ENCODE measurements at places on chromosomes 3 and 15.

DNA sequence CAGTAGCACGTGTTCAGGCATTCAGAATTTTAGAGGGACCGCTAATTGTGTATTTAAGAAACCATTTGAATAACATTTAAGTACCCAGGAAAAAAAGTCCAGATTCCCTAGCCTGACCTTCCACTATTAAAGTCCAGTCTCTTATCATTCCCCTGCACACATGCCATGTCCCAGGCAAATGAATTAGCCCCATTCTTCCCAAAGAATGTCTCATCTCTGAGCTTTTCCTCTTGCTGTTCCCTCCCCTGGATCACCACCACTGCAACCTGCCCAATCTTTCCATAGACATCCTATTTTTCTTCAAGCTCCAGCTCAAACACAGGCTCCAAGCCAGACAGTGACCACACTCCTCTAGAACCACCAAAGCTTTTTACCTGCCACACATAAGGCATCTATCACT is 25.9 kb downstream of the PLD1 start:
- DNase-seq: no peak

GRCh38 chr15:37425541-37425940 is 325.2 kb upstream of the MEIS2 start:
- no peak for DNase-seq

- DNase-seq: no peak
These were observed 622.1 kb upstream of the UBE2E2 start for GRCh38 chr3:22581007-22581406.

GRCh38 chr3:149528340-149528650 is 53.8 kb downstream of the TM4SF4 start:
- no peak for DNase-seq

DNA sequence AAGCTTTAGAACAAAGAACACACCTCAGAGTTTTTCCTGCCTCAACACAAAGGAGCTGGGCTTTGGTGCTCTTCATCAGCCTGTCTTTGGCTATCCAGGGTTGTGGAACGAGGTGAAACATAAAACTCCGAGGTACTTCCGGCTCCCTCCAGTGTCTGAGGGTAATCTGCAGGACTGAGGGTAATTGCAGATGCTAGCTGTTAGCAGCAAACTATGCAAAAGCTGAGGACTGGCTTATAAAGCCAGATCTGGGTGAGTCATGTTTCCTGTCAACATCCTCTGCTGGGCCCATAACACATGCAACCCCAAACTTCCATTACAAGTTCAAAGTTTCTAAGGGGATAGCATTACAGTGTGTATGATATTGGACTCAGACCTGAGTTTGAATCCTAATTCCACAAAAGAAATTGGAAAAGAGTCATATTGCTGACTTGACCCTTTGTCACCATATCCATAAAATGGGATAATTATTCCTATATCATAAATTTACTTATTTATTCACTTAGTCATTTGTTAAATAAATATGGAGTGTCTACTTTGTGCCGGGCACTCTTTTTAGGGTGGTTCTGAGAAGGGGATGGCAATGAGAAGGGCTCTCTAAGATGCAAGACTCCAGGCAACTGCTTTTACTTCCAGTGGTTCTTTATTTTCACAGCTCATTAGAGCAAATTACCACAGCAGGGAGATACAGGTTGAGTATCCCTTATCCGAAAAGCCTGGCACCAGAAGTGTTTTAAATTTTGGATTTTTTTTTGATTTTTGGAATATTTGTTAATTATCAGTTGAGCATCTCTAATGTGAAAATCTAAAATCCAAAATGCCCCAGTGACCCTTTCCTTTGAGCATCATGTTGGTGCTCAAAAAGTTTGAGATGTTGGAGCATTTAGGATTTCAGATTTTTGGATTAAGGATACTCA is 9.5 kb upstream of the TRIM69 start:
- DNase-seq: peak; percentile 88

- no peak for DNase-seq
These were observed 1.8 kb downstream of the BCHE start for GRCh38 chr3:165835431-165835830.

DNA sequence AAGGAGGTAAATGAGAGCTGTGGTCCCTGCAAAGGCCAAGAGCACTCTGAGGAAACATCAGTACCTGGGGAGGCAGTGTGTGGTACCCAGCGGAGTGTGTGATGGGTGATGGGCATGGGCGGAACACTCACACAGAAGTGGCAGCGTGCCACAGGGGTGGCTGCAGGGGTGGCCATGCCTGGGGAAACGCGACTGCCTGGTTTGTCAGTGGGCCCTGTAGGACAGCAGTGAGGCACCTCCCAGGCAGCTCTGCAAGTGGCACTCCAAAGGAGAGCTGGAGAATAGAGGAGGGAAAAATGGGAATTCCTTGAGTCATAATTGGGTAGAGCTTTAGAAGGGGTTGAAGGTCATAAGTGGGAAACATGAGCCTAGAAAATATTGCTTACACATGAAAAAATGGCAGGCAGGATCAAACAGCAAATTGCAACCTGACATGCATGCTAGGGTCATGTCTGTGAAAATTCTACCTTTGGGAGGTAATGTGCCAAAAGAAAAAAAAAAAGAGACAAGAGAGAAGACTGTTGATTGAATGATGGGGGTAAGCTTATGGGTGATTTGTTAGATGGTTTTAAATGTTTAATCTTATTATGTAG is 138.4 kb downstream of the RPLP1 start:
- no peak for DNase-seq

GRCh38 chr3:36058404-36059030 is 321.8 kb upstream of the STAC start:
- no peak for DNase-seq

DNA sequence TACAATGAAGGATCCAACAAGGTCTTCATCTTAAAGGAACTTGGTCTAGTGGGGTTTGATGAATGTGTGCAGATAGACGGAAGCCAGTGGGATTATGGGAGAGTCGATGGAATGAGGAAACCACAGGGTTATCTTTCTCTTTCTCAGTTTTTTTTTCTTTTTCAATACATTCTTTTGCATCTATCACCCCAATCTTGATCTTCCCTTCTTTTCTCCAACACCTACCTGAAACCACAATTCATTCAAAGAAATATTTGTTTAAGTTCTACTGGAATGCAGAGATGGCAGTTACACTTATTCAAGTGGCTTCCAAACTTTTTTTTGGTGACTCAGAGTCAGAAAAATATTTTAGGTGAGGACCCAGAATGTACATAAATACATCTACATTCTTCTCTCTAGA is 1.7 kb downstream of the TMEM212 start:
- DNase-seq: no peak

DNA sequence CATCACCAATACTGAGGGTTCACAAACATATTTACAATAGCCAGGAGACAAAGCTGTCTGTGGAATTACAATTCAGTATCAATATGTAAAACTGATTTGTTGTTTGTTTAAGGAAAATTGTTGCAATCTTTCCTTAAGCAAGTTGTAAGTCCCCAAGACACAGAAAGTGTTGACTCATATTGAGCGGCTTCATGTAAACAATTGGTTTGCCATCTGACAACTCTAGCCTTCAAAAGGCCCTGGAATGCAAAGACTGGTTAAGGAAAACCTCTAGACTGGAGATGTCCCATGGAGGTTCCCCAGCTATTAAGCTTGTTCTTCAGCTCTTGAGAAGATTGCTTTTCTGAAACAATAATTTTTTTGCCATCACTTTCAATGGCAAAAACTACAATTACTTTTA is 283.7 kb upstream of the PROK2 start:
- no peak for DNase-seq

GRCh38 chr3:185024406-185024805 is 128.5 kb downstream of the C3orf70 start:
- DNase-seq: no peak

GRCh38 chr15:29822100-29822683 is at the start of gene TJP1:
Gene TJP1 (minus strand): TSS chr15:29822468. CDS start chr15:29822028, 440 bp downstream.
- no peak for DNase-seq

DNA sequence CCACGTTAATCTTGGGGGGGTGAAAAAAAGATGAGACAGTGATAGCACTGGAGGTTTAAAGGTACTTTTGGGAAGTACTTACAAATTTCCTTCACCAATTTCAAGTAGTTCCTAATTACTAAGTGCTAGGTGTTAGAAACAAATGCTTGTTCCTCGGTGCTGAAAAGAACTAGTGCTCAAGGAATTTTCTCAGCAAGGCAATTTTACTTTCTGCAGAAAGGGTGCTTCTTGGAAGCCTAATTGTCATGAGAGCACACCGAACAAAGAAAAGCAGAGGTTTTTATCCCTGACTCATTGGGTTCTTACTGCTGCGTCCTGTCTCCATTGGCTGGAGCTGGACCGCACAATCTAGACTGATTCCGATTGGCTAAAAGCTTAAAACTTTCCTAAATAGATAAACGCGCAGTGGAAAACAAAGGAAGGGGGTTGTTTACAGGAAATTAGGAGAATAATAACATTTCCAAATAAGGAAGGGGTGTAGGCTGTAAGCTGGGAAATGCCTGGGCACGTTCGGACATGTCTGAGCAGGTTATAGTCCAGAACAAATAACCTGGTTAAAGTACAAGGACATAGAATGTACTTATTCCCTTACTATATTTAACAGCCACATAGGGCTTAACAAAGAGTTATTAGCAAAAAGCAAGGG is 49.6 kb downstream of the CHD2 start:
- no peak for DNase-seq

DNA sequence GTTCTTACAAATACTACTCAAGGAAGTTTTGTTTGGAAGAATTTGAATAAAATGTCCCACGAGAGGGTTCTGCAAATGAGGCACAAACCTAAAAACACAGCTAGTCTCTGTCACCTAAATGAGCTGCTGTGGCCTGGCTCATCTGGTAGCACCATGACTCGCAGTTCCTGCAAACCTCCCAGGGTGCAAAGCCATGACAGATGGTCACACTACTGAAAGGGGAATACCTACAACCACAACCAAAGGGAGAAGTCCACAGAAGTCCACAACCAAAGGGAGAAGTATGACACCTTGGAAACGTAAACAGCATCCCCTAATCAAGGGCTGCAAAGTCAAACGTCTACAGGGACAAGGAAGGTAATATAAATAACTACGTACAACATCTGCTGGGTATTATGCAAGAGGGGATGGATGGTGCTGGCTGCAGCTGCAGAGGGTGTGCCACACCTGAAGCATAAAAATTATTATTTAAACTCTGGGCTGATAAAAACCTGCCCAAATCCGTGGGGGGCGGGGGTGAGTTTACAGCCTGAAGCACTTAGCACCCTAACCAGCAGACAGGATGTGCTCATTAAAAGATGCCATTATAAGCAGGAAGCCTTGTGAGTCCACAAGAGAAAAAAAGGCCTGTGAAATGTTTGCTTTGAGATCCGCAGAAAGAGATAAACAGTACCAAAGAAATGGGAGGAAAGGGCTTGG is 184.0 kb downstream of the MAGI1 start:
- no peak for DNase-seq

DNA sequence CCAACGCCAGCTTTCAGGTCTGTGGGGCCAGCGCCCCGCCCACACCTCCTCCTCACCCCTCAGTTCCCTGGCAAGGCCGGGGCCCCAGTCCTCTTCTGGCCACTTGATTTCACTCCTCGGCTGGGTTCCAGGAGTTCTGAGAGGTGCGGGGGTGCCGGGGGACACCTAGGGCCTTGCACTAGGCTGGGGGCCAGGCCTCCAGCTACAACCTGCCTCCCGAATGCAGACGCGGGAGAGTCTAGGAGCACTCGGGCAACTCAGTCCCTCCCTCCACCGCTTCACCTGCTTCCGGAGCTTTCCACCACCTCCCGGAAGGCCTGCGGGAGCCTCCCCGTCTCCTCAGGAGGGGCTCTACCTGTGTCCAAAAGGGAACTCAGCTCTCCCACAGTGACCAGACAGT is 35.6 kb downstream of the TNK2 start:
- DNase-seq: no peak

DNA sequence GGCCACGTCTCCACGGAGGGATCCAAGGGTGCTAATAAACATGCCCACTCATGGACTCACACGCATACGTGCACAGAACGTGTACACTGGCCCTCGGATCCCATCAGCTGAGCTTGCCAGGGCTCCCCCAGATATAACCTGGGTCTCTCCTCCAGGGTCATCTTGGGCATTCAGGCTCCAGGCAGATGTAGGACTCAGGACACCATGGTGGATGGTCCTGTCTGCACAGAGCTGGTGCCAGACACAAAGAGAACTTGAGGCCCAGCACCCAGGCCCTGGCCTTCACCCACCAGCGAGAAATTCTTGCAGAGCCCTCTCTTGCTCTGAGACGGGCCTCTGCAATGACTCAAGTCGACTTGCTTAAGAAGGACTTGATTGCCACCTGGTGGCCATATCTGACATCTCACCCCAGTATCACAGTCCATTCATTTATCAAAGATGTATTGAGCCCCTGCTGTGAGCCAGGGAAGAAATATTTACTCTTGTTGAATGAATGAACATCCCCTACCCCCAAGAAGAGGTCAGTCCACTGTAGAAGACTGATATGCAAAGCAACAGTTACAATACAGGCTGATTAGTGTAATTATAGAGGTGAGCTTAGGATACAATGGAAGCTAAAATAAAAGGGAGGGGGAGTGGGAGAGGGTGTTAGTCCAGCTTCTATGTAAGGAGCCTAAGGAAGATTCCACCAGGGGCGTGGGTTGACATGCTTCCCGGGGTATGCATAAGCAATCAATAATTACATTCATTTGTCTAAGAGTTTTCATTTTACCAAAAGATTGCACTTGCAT is 34.2 kb upstream of the VPS8 start:
- DNase-seq: peak; percentile 86

DNA sequence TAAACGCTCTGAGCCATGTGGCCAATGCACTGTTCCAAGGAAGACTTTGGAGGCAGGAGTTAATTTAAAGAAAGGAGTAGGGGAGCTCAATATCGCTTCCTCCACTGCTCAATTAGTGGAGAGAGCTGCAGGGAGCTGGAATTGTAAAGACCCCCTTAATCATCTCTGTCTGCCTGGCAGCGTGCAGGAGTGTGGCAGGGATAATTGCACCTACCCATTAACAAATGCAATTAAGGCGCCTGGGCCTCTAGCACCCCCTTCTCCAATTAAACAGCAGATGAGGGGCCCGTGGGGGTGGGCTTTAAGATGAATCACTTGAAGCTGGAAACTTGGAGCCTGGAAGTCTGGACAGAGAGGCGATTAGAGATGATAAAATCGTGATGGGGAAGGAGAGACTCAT is 61.7 kb upstream of the GLCE start:
- DNase-seq: no peak

- no peak for DNase-seq
These were observed at the start of gene ARNT2 for GRCh38 chr15:80404057-80404760. Gene ARNT2 (plus strand): TSS chr15:80404382. CDS start chr15:80404516, 134 bp downstream.

DNA sequence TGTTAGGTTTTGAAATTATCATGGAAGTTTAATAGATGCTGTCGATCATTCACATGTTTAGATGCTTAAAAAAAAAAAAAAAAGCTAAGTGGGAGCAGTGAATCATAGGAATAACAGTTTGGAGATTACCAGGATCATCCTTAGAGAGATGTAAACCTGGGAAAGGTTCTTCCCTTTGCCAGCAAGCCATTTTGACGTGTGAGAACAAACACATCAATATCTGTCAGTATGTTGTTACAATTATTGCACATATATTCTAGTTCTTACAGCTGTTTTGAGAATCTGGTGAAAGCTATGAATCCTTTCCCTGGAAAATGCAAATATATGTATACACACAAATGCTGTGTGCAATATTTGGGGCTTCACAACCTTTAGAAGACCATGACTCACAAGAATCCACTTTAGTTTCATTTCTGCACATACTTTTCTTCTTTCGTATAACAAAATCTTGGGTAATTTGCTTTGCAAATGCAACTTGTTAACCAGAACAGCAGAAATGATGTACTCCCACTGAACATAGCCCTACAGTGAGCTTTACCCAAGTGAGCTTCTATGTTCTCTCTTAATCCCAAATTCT is 12.0 kb downstream of the NFKBIZ start:
- DNase-seq: peak; percentile 46
